ENCODE measurements at places on chromosomes 7 and 10.

DNA sequence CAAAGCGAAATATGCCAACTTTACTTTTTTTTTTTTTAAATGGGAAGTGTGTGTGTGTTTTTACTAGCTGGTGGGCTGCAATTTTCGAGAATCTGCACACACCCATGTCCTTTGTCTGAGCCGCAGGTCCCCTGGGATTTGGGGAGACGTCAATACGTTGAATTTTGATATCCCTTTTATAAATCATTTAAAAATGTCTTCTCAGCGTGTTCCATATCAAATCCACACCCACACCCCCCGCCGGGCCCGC lies 404 bp upstream of the FMC1 start:
- no peak for DNase-seq

GRCh38 chr10:96626795-96627194 lies 40.0 kb upstream of the TM9SF3 start:
- peak; percentile 7 for DNase-seq

GRCh38 chr7:32428546-32428945 lies 61.6 kb downstream of the LSM5 start:
- DNase-seq, result no peak

DNA sequence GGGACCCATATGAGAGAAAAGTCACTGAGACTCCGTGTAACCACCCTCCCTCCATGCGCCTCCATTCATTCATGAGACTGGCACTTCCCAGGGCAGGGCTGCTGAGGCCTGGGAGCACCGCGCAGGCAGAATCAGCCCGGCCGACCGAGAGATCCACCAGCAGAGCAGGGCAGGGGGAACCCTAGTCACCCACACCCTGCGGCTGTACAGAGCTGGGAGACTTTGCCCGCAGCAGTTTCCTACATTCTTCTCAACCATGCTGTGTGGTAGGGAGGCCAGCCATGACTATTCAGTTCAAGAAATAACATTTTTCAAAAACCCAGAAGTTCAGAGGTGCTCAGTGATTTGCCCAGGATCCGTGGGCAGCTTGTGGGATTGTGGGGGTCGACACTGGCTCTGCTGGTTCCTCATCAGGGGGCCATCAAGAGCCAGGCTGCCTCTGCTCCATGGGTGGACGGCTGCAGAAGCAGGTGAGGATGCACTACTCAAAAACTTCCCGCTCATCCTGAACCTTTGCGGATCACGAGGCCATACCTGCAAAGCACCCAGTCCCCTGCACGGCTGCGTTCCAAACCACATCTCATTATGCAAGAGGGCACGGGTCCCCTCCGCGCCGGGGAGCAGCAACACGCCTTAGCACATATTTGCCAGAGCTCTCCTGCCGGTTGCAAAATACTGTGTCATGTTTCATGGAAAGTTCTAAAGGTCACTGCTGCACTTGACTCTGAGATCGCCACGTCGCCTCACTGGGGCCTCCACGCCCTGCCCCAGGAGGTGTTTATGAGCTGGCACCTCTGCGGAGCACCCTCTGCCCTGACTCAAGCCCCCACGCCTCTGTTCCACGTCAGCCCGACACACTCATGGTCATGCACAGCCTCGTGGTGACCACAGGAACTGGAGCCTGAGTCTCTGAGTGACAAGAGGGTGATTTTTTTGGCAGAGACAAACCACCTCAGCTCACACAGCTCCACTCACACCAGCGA lies 132.0 kb downstream of the PRKAG2 start:
- no peak for DNase-seq

DNA sequence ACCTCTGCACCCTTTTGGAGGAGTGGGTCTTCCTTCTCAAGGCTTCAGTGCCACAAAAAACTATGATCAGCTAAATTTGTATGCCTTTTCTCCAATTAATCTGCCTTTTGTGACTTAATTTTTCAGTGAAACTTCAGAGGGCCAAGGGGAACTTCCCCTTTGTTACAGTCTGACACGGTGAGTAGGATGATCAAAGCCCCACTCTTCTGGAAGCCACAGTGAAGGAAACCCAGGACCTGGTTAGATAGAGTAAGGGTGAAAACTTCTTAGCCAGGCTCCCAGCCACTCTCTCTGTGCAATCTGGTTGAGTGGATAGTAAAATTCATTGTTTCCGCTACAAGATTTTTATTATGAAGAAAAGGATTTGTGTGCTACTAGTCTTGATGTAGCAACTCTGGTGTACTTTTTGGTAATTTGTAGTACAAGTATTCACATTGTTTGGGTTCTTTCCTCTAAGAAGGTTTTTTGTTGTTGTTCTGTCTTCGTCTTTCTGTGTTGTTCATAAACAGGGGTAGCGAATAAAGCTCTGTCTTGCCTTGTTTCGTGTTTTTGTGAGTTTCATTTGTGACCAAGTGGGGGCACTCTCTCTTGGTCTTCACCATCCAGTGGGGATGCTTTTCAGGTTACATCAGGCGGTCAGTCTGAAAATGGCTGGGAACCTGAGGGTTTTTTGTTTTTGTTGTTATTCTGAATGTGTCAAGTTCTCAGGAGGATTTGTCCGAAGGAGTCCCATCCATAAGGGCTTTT lies 268.5 kb upstream of the NPSR1 start:
- no peak for DNase-seq

DNA sequence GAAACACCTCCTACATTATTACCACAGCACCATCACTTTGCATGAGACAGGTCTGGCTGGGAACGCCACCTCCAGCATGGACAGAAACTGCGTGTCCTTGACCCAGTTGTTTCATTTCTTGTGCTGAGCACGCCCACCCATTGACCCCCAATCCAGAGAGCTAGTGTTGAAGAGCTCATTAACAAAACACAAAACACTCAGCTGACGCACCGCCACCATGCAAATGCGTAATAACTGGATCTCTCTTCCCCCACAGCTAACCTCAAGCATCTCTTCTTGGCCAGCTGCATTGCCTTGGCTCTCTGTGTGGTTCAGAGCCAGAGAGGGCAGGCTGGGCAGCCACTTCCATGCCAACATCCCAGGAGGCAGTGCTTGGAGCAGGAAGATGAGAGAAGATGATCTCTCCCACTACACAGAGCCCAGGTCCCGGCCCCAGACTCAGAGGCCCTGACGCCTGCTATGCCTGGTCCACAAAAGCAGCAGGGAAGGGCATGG lies 173.5 kb downstream of the PLXNA4 start:
- DNase-seq, result no peak

DNA sequence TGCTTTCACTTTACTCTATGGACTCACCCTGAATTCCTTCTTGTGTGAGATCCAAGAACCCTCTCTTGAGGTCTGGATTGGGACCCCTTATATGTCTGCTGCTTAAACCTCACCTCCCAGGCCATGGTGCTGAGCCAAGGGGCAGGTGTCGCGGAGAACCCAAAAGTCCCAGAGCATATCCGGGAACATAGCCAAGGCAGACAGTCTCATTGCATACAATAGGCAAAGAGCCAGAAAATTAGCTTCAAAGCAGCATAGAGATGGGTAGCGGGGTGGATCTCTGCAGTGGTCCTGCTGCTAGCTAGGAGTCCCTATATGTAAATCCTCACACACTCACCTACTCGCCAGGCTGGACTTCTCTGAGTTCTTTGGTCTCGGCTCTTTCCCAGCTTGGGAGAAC lies 5.5 kb downstream of the CCL24 start:
- no peak for DNase-seq

DNA sequence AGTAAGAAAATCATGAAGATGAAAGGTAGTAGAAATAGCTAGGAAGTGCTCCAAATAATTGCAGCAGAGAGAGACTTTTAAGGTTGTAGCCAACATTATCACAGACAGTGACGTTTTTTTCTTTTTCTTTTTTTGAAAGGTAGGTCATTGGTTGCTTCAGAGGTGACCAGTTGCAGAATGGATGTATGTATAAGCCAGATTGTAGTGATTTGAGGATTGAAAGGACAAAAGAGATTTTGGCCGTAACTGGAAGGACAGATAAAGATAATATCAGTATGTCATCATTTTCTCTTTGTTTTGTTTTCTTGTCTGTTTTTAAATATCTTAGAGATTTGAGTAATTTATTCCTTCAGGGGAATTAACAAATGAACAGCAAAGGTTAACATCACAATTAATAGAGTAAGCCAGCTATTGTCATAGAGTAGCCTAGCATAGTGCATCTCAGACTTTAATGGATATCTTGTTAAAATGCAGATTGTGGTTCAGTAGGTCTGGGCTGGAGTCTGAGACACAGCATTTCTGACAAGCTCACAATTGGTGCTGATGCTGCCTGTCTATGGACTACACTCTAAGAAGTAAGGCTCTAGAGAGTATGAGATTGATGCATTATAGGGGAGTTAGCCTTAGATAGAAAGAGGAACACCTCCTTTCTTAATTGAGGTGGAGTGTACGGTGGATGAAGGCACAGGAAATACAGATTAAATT lies 28.3 kb downstream of the CDK13 start:
- DNase-seq, result no peak

DNA sequence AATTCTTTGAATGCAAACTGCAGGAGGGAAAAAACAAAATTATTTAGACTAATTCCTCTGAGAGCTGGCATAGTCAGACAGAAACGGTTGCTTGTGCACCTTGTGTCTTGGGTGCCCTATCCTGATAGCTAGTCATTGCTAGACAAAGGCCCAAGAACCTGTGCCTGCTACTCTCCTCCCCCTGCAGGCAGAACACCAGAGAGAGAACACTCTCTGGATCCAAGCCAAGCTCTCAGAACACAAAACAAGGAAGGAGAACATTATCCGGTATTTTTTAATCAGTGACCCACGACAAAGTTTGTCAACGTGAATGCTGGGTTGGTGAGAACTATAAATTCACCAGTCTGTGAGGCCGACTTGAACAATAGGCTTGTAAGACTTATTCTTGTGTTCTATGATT lies 18.8 kb upstream of the PPP1R9A start:
- no peak for DNase-seq

DNA sequence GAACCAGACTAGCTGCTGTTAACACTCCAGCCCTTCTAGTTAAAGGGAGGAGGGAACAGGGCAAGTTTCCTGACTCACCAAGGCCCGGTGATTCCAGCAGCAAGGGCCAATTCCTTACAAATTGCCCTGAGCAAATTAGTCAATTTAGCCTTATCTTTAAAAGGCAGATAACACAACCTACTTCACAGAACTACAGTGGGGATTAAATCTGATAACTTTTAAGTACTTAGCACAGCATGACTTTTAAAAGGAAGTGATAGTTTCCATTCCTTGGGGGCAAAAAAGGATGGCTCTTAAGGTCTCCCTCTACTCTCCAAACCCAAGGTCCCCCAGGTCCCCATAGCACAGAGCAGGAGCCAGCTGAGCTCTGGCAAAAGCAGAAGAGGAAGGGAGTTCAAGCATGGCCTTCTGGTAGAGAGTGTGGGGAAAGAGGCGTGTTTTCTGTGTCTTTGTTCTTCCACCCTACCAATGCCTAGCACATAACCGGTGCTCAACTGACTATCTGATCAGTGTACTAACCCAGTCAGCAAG lies 4.0 kb downstream of the CDCA7L start:
- DNase-seq, result no peak

DNA sequence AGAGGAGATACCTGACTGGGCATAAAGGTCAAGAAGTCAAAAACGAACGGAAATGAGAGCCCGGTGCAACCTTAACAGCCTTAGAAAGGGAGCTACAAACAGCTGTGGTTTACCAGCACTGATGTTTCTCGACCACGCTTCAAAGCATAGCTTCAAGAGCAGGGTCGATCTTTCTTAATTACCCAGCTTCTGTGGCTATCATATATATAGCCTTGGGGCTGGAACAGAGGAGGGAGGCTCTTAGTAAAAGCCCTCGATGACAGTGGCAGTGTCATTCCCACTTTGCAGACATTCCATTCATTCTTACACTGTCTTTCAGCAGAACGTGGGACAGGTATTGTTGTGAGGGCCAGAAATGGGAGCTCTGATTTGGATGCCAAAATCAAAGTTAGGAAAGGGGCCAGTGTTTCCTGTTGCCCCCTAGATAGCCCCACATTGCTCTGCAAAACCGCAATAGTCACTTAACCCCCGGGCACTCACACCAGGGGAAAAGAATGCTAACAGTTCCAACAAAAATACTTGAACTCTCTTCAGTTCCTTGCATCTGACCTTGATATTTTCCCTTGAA lies 141.5 kb downstream of the MTPAP start:
- DNase-seq, result no peak

GRCh38 chr7:22651534-22652243 lies 75.3 kb upstream of the IL6 start:
- no peak for DNase-seq

DNA sequence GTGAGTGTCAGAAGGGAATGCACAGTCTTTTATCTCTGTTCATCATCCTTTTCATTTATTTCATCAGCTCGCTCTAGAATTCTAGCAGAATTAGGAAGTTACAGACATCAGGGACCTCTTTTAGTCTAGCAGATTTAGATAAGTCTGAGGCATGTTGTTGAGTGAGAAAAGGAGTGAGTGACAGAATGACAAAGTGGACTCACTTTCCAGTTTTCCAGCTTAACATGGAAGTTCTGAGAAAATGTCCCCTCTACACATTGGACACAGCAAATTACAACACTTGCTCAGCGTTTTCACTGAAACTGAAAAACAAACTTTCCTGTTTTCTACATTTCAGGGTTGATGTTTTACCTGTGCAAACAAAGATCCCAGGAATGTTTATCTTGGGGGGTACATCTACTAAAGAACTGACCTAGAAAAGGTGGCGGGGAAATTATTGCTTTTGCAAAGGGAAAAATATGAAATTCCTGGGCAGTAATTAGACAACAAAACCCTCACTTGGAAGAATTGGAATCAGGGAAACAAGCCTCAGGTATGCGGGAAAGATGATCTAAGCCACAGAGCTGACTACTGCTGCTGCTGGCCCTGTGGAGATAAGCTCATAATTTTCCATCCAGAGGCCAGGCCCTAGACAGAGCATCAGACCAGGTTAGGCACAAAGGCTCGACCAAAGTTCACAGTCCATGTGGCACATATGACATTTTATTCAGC lies 14.6 kb upstream of the CYP3A5 start:
- DNase-seq, result no peak

DNA sequence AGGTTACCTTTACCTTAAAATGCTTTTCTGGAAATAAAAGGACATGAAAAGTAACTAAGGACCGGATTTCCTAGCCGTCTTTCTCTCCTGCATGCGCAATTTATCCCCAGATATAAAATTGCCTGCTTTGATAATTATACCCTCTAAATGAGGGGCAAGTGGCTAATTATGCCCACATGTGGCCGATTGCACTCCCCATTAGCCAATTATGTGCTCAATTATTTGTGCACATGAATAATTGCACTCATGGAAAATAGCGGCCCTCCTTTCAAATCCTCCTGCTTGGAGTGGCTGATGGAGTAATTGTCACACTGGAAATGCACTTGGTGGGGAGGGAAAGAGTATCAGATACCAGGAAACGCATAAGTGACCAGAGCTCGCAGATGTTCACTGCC lies 66.4 kb upstream of the ATRNL1 start:
- DNase-seq, result no peak

- DNase-seq, result no peak
These were observed 57.4 kb downstream of the MAP3K8 start for GRCh38 chr10:30491204-30491915.

DNA sequence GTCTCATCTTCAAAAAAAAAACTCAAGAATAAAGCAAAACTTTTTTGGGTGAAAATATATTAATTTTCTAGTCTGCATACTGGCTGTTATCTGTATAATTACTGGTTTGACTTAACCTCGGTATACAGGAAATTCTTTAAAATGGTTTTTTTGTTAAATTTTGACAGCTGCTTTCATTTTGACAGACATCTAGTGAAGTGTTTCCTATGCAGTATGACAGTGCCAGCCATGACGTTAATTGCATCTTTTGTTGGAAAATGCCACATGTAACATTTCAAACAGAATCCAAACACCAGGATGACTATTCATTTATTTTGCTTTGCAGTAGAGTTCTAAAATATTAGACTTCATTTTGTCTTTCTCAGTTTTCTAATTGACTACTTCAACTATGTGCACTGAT lies 460.4 kb downstream of the NXPH1 start:
- DNase-seq, result no peak

GRCh38 chr7:40234046-40234445 lies 99.2 kb downstream of the SUGCT start:
- DNase-seq, result no peak
